Esophagus squamous epithelium (tissue), 5 donors: ENCODE measurements at places on chromosomes 12 and 14. TPM values are rescaled to one million over a fixed set of nuclear protein-coding genes. Genes with fewer than 3 reads are reported as not detected.

Gene PLEKHG7
- not detected for total RNA-seq

Gene MUCL1
- total RNA-seq: not detected

Gene SPTB
- total RNA-seq: 0.35 TPM

Gene SP1
- total RNA-seq: 78.4 TPM

Gene CLEC2A
- not detected for total RNA-seq
